ENCODE measurements at places on chromosomes 13 and 19.

DNA sequence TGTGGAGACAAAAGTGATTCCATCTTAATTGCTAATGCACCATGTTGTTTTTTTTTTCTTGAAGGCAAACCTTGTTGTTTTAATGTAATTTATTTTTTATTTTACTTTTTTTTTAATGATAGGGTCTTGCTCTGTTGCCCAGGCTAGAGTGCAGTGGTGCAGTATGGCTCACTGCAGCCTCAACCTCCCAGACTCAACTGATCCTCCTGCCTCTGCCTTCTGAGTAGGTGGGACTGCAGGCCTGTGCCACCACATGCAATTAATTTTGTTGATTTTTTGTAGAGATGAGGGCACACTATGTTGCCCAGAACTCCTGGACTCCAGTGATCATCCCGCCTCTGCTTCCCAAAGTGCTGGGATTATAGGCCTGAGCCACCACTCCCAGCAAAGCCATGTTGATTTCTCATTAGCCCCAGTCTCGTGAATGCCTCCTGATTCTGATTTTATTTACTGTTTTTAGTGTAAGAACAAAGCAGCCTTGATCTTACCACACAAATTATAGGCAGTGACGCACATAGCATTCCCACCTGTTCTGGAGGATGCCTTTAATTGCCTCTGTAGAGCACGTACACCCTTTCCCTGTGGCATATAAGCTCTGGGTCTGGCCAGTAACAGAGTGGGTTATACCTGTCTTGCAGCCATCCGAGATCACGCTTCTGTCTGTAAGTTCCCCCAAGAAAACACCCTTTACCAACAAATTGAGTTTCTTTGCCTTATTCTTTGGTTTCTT is 150.4 kb downstream of the GGACT start:
- DNase-seq, result no peak

DNA sequence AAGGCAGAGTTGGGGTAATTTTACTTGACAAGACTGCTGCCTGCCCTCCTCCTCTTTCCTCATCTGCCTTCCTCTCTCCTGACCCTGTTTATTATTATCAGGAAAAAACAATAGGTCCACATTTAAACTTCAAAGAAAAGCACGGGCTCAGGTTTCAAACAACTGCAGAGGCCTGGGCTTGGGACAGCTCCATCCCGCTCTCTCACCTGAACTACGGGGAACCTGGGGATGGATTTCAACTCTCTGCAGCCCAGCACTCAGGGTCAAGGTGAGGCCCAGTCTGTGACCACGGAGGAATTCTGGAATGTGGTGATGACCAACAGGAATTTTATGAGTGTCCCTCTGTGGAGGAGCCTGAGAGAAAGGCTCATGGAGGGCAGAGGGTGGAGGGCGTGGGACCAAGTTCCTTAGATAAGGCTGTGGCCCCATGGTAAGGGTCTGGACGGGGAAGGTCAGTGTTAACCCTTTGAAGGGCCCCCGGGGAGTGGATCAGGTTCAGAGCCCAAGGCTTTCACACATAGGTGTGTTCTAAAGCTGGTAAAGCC is 220.8 kb upstream of the MAB21L1 start:
- DNase-seq, result no peak

DNA sequence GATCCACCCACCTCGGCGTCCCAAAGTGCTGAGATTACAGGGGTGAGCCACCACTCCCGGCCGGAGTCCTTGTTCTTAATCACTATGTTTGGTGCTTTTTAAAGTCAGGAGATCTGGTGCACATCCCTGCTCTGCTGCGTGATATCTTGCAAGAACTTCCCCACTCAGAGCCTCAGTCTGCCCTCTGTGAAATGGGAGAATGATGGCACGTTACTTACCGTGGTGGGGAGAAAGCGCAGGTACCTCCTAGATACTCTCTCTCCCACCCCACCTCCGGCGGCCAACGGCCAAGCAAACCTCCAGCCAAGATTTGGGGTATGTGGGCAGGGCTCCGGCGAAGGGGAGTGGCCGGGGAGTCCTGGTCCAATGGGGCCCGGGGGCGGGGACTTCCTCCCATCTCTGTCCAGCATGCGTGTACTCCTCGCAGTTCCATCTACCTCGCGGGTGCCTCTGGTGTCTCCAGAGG is at the start of gene RYR1:
RYR1 (plus strand) TSS at position 424 of the 466 bp plus-strand sequence. CDS start 139 bp downstream, outside the sequence.
- DNase-seq, result no peak

- DNase-seq, result no peak
Measured at GRCh38 chr13:22086597-22087330, 415.9 kb downstream of the FGF9 start.

- no peak for DNase-seq
Measured at GRCh38 chr19:24029941-24030636, 56.9 kb upstream of the ZNF254 start.

GRCh38 chr13:64912141-64912540 is 2318.0 kb downstream of the PCDH9 start:
- DNase-seq, result no peak

DNA sequence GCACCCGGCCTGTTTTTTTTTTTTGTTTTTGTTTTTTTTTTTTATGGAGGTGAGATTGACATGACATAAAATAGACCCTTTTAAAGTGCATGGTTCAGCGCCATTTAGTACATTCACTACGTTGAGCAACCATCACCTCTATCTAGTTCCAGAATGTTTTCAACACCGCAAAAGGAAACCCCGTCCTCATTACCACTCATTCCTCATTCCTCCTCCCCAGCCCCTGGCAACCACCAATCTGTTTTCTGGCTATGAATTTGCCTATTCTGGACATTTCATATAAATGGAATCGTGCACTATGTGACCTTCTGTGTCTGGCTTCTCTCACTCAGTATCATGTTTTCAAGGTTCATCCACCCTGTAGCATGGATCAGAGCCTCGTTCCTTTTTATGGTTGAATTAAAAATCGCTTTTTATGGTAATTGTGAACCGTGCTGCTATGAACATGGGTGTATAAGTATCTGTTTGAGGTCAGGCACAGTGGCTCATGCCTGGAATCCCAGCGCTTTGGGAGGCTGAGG is 9.9 kb upstream of the ADGRE5 start:
- no peak for DNase-seq

GRCh38 chr19:764301-764700 is 13.4 kb downstream of the MISP start:
- no peak for DNase-seq

DNA sequence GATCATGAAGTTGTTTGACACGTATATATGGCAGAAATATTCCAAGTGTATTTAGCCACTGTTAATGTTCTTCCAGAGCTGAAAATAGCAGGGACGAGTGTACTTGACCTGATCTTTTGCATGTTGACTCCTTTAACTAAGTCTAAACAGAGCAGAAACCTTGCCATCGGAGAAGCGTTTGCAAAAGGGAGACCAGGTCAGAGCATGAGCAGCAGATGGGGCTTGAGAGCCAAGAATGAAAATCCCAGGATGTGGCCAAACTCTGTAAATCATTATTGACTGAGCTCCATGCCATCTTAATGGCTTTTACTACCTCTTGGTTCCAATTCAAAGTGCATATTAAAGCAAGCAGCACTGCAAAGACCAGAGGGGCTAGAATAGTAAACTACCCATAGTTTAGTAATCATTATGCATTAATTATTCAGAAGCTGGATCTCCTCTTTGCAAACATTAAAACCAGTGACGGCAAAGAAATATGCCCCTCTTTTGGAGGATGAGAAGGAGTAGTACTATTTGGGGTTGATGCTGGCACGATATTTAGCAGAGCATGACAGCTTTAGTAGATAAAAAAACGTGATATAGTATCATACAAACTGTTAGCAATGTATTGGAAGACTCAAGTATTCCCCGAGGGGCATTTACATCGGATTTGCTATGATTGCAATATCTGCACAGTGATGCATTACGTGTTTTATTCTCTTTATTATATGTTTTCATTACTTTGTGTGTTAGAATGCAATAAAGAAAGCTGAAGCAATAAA is 55.7 kb downstream of the FAM216B start:
- DNase-seq, result peak; percentile 88

GRCh38 chr13:73000027-73000674 is 58.7 kb upstream of the KLF5 start:
- no peak for DNase-seq

GRCh38 chr13:94140027-94140426 is 339.5 kb downstream of the DCT start:
- DNase-seq, result no peak

DNA sequence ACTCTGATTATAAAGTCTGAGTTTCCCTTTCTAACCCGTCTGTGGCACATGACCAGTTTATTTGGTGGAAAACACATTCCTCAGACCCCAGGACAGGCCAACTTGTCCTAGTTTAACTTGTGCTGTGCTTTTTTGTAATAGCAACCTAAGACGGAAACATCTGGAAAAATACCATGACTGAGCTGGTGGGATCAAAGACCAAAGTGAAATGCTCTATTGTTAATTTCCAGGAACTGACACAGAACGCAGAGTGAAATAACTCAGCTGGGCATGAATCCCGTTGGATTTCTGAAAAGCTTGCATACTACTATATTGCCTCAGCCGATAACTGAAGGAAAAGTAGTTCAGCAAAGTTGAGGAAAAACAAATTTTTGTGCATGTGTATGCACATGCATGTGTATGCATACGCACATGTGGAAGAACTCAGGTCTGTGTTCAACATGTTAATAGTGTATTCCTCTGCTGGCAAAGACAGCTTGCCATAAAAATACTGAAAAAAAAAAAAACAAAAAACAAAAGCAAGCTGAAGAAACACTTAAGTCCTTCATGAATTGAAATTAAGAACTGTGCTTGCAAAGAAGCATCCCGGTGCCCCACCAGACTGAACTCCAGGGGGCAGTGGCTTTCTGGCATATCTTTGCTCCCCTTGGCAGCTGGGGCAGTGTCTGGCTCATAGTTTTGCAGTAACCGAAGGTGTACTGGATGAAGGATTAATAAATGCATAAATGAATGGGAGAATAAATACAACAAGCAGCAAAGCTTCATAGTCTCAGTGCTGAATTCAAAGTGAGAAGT is 187.8 kb downstream of the LHFPL6 start:
- DNase-seq, result no peak

- DNase-seq, result no peak
Measured at GRCh38 chr19:53597023-53597422, 34.8 kb upstream of the DPRX start.

DNA sequence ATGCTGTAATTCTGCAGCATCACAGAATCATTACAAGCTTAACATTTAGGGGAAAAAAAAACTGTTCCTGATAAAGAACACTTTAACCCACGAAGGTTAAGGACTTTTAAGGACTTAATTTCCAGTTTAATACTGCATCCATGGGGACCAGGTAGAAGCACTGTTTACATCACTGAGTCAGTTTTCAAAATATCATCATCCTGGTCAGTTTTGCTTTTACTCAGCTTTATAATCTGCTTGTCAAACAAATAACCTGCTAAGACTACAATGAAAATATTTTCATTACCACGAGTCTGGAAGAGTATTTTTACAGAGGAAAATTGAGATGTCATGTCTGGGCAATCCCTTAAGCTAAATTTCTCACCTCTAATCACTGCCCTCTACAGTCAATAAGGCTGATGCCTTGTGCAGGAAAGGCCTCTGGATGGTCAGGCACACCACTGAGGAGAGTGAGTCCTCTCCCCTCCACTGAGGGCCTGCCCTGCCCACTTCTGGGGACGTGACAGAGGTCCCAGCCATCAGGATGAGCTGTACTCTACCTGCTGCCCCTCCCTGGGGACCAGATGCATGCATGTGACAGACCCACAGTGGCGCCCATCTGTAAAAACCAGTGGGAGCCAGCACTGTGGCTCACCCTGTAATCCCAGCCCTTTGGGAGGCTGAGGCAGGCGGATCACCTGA is 31.0 kb downstream of the FOXO1 start:
- no peak for DNase-seq

- no peak for DNase-seq
Measured at GRCh38 chr19:38149661-38150061, 74.4 kb downstream of the DPF1 start.

DNA sequence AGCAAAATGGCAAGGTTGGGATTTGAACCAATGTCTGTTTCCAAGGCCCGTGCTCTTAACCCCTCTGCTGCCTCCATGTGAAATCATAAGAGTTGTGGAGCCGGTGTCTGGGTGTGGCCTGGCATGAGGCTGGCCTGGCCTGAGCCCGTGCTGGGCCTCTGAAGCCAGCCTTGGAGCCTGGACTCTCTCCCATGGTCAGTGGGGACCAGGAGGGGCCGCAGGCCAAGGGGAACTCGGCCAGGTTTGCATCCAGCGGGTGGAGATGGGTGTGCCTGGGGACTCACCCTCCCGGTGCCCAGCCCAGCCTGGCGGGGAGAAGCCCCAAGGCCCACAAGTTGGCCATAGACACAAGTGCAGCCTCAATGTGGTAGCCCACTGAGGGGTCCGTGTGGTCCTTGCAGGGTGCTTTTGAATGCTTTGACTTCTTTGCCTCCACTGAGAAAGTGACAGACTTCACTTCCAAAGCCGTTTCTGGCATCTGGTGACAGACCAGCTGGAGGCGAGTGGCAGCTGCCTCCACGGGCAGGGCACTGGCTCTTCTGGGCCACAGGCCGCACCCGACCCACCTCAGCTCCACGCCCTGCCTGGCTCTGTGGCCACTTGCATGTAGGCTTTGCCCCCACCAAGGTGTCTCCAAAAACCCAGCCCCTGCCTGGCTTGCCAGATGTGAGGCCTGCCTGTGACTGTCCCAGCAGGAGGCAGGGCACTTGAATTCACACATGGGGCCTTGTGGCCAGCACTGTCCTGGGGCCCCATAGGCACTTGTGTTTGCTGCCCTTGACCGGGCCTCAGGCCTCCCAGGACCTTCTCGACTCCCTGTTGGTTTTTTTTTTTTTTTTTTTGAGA is 26.2 kb upstream of the NCCRP1 start:
- DNase-seq, result no peak

DNA sequence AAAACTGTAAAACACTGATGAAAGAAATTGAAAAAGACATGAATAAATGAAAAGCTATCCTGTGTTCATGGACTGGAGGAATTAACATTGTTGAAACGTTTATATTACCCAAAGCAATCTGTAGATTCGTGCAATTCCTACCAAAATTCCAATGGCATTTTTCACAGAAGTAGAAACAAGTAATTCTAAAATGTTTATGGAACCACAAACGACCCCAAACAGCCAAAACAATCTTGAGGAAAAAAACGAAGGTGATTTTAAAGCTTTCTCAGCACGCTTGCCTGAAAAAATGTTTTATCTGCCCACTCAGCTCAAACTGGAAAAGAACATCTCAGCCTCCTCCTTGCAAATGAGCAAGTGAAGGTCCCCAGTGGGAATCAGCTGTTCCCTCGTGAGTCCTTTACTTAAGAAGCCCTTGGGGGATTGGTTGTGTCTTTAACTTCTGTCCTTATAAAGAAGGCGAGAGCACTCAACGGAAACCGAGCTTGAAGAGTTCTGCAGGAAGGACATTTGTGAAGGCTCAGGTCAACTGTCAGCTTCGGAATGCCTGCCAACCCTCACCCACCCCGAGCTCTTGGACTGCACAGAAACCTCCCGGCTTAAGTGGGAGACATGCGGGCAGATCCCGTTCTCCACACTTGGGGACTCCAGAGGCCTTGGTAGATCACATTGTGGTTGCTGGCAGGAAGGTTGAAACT is 256.0 kb upstream of the IRS2 start:
- peak; percentile 79 for DNase-seq

Data from DMS79 treated with DMSO at 0.1 percent for 48 hours (cell line).